Stimulated activated CD4-positive, alpha-beta T cell treated with anti-CD3 and anti-CD28 coated beads, Interleukin-4, amount 100 ng/mL, for 1 hour (primary cell): ENCODE measurements at places on chromosomes 16 and 17.

GRCh38 chr16:20899071-20899470 lies 1.1 kb downstream of the DCUN1D3 start:
- no peak for DNase-seq

DNA sequence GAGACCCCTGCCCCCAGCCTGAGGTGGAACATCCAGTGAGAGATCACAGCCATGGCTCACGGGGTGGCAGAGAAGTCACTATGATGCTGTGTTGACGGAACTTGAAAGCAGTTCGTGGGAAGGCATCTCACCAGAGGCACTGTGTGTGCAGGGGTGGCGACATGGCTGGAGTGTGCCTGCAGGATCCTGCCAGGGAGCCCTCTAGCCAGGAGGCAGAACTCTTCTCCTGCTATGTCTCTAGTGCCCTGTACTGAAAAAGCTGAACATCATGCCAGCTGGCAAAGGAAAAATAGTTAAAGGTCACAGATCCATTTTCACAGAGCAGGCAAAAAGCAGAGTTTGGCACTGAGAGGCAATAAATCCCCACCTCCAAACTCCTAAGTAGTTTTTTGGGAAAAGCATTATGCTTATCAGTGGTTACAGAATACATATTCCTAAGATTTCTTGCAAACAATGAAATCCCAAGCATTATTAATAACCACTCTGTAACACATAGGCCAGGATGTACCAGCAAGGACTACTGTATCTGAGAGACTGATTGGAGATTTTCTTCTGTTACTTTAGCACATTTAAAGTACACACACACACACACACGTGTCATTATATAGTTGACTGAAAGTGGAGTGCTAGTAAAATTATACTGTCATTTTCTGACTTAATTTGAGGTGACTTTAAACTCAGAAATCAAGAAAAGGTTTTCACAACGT lies 36.8 kb downstream of the TNRC6C start:
- peak; percentile 20 for DNase-seq

DNA sequence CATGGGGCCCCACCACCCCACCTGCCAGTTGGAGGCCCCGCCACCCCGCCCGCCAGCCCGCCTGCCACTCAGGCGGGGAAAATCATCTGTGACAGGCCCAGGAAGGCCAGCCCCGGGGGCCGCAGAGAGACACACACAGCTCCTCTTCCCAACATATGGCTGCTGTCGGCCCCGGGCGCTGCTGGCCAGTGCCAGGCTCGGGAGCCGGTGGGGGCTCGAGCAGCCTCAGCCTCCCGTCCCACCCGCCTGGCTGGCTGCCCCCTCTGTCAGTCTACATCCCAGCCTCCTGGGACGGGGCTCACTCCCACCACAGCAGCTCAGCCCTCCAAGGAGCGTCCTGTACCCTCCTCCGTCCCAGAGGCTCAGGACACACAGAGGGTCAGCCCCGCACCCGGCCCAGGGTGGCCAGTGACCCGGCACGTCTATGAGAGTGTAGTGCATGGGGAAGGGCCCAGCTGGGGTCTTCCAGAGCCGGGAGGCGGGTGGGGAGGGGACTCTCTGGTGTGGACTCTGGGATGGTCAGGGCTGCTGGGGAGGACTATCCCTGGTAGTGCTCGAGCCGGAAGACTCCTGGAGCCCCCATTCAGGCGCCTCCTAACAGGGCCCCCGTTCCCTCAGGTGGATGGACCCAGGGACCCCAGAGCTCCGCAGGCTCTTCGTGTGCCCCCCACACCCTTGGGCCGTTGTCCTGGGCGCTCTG lies 3.6 kb upstream of the PRR35 start:
- no peak for DNase-seq

GRCh38 chr16:19767497-19767896 lies 49.4 kb downstream of the IQCK start:
- no peak for DNase-seq

DNA sequence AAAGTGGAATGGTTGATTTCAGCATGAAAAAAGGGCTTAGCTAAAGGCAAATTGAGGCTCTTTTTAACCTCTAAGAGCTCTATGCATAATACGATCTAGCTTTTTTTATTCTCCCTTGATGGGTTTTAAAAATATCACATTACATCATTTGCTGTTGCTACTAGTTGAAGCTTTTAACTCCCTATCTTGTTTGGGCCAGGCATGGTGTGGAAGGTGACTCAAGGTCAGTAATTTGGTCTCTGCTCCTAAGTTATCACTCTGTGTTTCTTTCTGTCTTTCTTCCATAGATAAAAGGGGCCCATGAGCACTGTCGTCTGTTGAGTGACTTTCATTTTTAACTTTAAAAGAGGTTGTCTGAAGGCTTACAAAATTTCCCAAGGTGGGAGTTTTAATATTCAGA lies 58.1 kb upstream of the GOT2 start:
- no peak for DNase-seq

- DNase-seq: peak; percentile 78
Measured at GRCh38 chr17:7219812-7220592, at the start of the genes ACADVL and DLG4. Gene ACADVL (plus strand): TSS chr17:7219938. CDS start chr17:7219985, 47 bp downstream. Gene DLG4 (minus strand): TSS chr17:7219836.

DNA sequence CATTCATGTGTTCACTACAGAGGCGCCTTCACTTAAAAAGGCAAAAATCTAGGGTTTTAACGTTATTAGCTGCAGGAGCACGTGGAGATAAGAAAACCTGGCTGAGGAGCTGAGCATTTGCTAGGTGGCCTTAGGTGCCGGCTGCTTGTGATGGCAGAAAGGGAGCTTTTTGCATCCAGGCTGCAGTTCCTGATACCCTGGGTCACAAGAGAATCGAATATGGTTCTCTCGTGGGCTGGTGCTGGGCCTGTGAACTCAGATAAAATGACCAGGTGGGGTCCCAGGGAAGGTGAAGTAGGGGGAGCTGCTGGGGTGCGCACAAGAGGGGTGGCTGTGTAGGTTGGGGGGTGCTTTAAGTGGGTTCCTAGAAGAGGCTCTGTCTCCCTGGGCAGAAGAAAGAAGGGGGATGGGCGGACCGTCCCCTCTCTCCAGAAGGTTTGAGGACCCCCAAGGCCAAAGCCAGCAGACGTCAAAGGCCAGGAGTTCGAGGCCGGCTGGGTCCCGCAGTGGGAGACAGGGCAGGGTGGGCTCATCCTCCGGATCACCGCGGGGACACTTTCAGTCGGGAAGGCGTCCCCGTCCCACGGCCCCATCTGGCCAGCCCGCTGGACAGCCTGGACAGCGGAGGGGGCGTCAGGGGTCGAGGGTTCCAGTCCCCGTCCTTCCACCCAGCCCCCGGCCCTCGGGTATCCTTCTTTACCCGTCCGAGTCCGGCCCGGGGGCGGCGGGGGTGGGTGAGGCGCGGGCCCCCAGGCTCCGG lies 740 bp upstream of the CMIP start:
- no peak for DNase-seq

- no peak for DNase-seq
Measured at GRCh38 chr17:50681263-50682200, 26.2 kb downstream of the ANKRD40 start.

GRCh38 chr17:82924812-82925211 lies 85.0 kb upstream of the ZNF750 start:
- no peak for DNase-seq

DNA sequence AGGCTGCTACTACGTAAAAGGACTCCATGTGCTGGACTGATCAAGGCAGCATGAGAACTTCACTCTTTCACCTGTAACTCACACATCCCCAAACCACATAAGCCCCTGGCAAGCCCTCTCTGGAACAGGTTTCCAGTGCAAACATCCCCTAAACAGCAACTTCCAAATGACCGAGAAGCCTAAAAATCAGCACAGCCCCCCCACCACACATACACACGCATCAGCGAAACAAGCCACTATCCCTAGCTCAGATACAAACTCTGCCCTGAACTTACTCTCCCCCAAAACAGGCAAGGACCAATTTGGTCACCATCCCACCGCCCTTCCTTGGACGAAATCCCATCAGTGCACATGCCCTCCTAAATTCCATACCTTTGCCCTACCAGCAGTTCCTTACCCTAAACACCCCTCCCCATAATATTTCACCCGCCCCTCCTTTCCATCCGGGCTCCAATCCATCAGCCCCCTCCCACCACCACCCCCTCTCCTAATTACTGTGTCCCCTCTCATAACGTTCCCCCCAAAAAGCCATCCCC lies 735 bp downstream of the LSM12 start:
- peak; percentile 17 for DNase-seq

DNA sequence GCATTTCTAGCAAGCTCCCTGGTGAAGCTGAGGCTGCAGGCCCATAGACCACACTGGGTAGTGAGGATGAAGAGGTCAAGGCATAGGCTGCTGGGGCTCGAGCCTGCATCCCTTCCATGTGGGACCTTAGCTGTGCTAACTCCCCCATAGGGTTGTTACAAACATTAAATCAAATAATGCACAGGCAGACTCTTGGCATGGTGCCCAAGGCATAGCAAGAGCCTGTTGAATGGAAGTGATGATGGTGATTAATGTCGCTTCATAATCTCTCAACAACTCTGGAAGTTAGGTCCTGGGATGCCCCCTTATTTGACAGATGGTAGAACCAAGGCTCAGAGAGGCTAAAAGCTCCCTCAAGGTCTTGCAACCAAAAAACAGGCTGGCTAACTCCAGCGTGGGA lies 283.9 kb upstream of the EEF2KMT start:
- DNase-seq: no peak

DNA sequence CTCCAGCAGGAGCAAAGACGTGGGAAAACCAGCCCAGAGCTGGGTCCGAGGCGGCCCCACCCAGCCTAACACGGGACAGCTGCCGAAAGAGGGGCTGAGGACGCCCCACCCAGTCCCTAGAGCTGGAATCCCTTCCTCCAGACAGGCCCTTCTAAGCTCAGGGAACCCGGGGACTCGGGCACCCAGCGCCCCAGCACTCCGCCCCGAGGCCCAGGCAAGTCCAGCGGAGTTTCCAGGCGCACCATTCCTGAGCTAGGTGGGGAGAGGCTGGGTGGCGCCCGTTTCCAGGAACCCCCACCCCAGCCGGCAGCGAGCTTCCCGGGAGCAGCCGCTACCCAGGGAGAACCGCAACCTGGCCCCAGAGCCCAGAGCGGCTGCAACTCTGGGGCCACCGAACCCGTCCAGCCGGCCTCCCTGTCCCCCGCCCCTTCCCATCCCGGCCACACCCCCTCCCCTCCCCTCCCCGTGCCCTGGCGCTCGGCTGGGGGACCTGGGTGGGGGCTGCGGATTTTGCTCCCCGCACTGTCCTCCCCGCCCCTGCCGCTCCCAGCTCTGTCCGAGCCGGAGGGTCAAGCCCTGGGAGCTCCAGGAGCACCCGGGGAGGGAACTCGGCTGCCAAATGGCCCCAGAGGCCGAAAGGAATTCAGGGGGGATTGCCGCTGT lies 536 bp downstream of the TMC6 start:
- DNase-seq: no peak

DNA sequence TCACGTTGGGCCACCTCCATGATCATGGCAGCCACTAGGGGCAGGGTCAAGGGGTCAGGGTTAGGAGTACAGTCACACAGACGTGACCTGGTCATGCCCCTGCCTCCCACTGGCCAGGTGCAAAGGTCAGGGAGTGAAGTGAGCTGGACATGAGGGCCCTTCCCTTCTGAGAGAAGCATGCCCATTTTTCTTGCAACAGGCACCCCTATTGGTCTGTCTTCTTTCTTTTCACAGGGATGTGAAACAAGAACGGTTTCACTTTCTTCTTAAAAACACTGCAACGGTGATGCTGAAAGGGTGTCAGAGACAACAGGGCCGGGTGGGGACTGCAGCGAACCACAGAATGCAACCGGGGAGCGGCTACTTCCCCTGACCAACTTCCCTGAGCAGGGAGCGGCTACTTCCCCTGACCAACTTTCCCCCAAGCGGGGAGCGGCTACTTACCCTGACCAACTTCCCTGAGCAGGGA lies 52.1 kb upstream of the DOC2B start:
- DNase-seq: no peak

- no peak for DNase-seq
Measured at GRCh38 chr16:2710021-2710710, 9.9 kb downstream of the PRSS27 start.

DNA sequence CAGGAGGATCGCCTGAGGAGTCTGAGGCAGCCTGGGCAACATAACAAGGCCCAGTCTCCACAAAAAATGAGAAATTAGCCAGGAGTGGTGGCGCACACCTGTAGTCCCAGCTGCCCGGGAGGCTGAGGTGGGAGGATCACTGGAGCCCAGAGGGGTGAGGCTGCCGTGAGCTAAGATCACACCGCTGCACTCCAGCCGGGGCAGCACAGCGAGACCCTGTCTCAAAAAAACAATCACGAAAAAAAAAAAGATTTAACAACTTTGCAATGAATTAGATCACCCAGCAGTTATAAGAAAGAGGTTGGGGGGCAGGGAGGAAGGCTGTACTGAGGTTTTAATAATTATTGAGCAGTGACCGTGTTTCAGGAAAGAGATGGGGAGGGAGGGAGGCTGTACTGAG lies 49.4 kb downstream of the RPH3AL start:
- DNase-seq: no peak

DNA sequence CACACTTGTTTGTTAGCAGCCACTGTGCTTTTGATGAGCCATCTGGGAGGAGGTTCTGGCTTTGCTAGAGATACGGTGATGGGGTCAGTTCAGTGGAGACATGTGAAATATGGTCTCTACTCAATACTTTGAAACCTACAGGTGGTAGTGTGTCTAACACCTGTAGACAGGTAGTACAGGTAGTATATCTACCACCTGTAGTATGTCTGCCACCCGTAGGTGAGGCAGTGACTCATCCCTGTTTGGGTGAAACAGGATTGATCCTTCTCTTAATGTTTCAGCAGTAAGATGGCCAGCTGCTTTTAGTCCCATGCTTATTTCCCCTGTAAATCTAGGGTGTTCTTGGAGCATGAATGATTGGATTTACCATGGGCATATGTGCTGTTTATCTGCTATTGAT lies 240.8 kb downstream of the SNX29 start:
- no peak for DNase-seq

- DNase-seq: peak; percentile 81
Measured at GRCh38 chr17:67378454-67379250, 1.6 kb downstream of the PITPNC1 start.
